ENCODE measurements at places on chromosomes 6 and 20.

DNA sequence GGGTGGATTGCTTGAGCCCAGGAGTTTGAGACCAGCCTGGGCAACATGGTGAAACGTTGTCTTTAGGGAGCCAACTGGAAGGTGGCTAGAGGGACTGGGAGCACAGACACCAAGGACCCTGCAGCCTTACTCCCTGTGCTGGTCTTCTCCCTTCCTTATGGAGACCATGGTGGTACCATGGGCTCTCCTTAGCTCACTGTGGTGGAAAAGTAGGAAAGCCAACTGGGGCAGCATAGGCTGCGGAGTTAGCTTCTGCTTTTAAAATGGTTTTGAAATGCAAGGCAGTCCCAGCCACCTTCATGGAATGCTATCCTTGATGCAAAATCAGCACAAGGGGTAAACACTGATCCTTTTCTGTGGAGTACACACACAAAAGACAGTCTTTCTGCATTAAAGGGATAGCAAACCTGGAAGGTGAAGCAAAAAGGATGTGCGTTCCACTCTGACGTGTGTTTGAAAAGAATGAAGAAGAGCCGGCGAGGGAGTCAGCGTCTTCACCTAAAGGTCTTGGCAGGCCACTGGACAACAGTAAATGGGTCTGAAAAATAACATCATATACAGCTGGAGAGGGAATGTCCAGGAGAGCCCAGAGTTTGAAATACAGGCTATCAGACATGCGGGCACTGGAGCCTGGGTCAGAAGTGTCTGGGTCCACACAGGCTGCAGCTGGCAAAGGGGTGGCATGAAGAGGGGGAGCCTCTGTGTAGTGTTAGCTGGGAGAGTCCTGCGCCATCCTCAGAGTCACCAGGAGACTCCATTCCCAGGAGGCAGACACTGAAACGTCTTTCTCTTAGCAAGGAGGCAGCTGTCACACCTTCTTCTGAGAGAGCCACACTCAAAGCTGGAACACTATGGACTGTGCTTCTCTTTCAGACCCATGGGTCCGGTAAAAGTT lies 58.5 kb downstream of the GPR6 start:
- no peak for DNase-seq

- no peak for DNase-seq
These were observed 3.5 kb downstream of the MCM9 start for GRCh38 chr6:118931436-118931835.

- no peak for DNase-seq
These were observed 329.0 kb downstream of the GRIK2 start for GRCh38 chr6:101722471-101722870.

- peak; percentile 13 for DNase-seq
These were observed 9.9 kb downstream of the BAG2 start for GRCh38 chr6:57182017-57182432.

- DNase-seq: no peak
These were observed 10.9 kb downstream of the IL20RA start for GRCh38 chr6:137033828-137034227.

DNA sequence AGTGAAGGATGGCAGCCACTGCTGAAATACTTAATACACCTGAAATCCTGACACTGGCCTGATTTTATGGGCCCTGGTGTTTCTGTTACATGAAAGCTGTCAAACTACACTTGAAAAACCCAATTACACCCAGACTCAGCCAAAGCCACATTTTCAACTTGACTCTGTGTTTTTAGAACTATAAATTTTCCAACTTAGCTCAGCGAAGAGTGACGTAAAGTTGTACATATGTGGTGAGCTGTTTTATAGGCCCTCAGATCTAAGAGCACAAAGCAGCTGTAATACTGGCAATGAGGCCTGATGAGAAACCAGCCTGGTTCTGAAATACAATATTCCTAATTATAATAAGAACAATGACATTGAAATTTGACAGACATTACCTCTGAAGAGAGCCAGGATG lies 18.6 kb downstream of the SCML4 start:
- DNase-seq: no peak

- DNase-seq: no peak
These were observed 65.9 kb downstream of the PPP1R14C start for GRCh38 chr6:150208611-150209352.

DNA sequence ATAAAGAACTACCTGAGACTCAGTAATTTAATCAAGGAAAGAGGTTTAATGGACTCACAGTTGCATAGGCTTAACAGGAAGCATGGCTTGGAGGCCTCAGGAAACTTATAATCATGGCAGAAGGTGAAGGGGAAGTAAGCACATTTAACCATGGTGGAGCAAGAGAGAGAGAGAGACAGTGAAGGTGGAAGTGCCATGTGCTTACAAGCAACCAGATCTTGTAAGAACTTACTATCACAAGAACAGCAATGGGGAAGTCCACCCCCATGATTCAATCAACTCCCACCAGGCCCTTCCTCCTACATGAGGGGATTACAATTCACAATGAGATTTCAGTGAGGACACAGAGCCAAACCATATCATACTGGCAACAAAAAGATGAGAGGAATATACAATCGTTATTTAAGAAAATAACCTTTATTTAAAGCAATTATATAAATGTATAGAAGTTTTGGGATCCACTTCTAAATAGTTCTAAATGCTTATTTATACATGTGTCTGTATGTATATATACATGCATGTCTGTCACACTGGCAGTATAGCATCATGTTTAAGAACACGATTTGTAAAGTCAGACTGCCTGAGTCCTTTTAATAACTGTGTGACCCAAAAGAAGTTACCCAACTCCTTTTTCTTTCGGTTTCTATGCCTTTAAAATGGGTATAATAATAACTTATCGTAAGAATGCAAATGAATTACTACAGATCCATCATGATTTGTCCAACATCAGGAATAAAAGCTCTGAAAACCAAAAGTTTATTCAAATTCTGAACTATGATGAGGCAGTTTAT lies 255.7 kb upstream of the THEMIS start:
- DNase-seq: no peak

DNA sequence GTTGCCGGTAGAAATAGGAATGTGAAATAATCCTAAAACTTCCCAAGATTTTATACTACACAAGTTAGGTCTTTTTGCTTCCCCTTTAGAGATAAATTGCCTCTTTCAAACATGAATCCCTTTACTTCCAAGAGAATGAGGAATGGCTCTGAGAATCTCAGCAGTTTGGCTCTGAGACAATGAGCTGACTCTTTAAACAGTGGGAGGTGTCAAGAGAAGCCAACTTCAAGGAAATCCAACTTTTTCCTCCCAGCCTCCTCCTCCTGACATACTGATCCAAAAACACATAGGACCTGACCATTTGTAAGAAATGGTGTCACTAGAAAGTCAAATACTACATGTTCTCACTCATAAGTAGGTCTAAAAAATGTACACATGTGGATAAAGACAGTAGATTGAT lies 154.2 kb downstream of the ALDH8A1 start:
- no peak for DNase-seq

DNA sequence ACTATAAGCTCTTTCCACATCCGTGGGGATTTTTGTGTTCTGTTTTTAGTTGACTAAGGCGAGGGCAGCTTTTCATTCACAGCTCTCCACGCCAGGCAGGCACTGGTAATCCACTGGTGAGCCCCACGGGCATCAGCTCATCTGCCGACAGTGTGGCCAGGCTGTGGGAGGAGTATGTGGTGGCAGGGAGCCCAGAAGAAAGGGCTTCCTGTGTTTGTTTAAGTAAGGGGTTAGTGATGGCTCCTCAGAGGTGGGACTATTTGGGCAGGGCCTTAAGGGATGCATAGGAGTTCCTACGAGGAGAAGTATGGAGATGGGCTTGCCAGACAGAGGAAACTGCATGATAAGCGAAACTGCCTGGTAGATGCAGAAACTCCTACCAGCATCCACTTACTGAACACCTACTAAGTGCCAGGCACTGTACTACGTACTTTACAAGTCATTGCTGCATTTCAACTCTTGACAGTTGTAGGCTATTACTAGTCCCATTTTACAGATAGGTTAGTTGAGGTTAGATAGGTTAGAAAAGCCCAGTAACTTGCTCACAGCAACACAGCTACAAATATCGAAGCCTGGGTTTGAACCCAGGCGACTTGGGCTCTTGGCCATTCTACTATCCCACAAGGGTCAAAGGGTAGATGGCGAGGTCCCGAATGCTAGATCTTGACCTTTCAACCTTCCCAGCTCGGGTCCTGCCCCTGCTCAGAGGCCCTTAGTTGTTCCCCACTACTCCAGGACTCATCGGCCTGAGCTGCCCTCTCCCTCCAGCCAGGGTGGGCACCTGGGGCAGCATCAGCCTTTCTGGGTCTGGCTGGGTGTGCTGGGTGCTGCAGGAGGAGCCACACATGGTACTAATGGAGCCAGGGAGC lies 55.1 kb downstream of the CEBPB start:
- peak; percentile 58 for DNase-seq

- peak; percentile 83 for DNase-seq
These were observed 3.1 kb upstream of the HINT3 start for GRCh38 chr6:125953502-125953875.

GRCh38 chr6:111683157-111683556 lies 77.5 kb upstream of the TRAF3IP2 start:
- DNase-seq: no peak

- no peak for DNase-seq
These were observed 13.8 kb downstream of the SLC2A4RG start for GRCh38 chr20:63753381-63753780.

DNA sequence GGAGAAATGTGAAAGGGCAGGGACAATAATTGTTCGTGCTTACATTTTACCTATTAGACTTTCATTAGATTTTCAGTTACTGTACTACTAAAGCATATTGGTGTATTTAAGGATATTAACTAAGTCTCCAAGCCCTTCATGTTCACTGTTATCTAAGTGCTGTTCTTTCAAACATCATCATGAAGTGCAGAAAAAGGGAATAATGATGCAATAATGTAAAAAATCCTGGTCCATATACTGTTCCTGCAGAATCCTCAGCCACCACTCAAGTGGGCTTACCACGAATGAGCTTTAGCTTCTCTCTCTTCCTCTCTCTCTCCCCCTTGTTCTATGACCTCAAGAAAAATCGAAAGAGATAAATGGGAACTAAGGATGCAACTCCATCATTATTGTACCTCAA lies 600.7 kb downstream of the UTRN start:
- DNase-seq: no peak

DNA sequence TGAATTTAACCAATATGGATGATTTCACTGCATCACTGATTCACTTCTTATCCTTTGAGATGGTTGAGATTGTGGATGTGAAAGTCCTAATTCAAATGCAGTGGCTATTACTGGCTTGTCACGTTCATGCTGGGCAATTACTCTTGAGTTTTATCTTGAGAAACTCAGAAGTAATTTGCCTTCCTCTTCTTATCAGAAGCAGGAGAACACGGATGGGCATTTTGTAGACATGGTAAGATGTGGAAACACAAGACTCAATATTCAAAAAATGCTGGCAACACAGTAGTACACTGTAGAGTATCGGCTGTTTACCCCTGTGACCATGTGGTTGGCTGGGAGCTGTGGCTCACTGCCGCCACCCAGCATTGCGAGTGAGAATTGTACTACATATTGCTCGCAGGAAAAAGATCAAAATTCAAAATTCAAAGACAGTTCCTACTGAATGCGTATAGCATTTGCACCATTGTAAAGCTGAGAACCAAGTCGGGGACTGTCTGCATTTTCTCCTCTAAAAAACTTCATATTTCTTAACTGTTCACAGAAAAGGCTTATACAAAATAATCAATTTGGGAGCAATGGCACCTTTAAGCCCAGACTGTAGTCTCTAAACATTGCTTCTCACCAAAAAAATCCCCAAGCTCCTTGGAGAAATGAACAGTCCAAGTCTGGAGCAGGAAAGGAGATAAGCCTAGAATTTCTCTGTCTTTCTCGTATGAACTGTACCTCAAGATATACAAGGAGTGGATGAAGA lies 61.9 kb upstream of the ELOVL5 start:
- peak; percentile 46 for DNase-seq

GRCh38 chr20:41650231-41650948 lies 32.2 kb upstream of the CHD6 start:
- DNase-seq: peak; percentile 61

GRCh38 chr6:31567531-31568370 lies 4.3 kb upstream of the LTA start:
- DNase-seq: no peak

GRCh38 chr20:60585651-60586050 lies 627.4 kb downstream of the CDH26 start:
- DNase-seq: no peak

DNA sequence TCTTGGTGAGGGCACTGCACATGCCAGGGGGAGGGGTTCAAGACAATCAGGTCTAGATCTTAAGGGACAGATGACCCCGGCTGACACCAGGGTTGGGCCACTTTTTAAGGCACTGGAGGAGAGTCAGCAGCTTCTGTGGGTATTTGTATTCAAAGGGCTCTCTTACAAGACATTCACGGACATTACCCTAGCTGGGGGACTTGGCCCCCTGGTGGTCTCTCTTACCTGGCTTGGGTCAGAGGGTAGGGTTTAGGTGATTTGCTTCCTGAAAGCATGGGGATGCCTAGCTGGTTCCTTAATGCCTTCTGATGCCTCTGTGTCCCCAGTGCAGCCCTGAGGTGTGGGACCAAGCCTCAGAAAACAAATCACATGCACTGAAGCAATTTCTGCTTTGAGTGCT lies 354.7 kb downstream of the CDC5L start:
- DNase-seq: no peak

- DNase-seq: peak; percentile 92
These were observed 682 bp downstream of the BRD2 start for GRCh38 chr6:32968867-32969684.

GRCh38 chr6:124955108-124955856 lies 7.0 kb upstream of the RNF217 start:
- DNase-seq: no peak

DNA sequence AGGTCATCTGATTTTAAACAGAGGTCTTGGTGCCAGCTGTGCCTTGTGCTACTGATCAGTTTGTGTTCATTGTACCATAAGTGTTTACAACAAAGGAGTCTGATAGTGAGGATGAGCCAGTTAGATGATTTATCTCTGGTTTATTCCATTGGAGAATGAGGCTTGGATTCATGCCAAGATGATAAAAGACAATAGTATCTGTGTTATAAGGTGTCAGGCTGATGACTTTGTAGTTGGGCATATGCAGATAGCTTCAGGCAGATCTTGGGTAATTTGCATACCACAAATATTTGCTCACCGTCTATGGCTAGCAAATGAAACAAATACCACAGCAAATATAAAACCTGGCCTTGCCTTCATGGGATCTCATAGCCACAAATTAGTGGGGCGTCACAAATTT lies 43.3 kb upstream of the PHACTR2 start:
- DNase-seq: no peak

DNA sequence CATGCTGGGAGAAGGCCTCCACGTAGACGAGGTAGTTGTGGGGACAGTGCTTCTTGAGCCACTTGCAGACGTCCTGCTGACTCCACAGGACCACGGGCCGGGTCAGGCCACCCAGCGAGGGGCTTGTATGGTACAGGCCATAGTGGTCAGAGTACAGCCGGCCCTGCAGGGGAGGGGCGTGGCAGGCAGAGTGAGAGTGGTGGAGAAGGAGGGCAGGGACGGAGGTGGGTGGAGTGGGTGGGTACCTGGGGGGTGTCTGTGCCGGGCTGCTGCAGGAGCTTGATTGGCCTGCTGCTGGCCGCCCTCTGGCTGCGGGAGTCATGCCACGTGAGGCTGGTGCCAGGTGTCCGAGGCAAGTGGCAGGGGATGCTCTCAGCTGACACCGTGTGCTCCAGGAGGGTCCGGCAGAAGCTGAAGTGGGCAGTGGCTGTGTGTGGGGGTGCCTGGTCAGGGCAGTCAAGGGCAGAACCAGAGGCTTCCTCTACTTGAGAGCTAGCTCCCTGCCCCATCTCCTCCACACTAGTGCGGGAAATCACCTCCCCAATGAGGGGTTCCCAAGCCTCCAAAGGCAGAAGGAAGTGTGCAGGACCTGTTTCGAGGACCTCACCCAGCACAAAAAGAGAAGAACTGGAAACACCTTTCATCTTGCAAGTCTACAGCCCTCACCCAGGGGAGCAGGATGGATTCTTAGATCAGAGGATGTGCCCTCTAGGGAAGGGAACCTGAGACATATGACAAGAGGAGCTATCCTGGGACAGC lies 2.3 kb downstream of the SAMD10 start:
- DNase-seq: no peak
